ENCODE measurements at places on chromosomes 1 and 21.

- DNase-seq = no peak
Observed at GRCh38 chr1:200894712-200895442, at the start of gene INAVA. Gene INAVA (plus strand): TSS chr1:200894900. CDS start chr1:200898401, 3,501 bp downstream.

GRCh38 chr1:115976062-115976920 is at the start of gene SLC22A15:
Gene SLC22A15 (plus strand): TSS chr1:115976513. CDS start chr1:115976628, 115 bp downstream.
- no peak for DNase-seq

- DNase-seq = no peak
Observed at GRCh38 chr1:11281518-11282331, 8.7 kb downstream of the UBIAD1 start.

DNA sequence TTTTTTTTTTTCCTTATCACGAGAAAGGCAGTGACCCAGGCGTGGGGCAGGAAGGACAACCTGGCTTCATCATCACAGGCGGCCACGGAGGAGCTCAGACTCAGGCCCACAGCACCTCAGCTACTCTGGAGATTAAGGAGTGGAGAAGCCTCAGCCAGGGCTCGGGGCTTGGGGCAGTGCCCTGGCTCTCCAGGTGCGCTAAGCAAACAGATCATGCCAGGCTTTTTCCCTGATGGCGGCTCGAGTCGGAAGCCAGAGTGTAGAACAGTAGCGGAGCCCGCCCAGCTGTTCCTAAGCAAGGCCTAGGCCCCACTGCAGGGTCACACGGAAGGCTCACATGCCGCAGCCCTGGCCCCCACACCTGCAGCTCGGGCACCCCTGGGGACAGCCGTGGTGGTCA is 70.7 kb downstream of the AGPAT3 start:
- no peak for DNase-seq

- DNase-seq = no peak
Observed at GRCh38 chr21:26179501-26179900, 8.9 kb upstream of the APP start.

DNA sequence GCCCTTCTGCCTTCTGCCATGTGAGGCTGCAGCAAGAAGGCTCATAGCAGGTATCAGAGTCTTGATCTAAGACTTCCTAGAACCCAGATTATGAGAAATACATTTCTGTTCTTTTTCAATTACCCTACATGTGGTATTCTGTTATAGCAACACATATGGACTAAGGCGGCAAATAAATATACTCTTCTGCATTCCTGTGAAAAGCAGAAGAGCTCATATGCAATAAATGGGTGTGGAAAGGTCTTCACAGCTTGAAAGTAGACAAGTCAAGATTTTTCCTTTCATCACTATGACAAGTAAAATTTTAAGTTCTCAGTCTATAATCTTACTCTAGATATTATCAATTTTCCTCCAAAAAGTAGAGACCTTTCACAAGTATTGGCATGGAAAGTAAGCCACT is 36.6 kb downstream of the TNFSF18 start:
- DNase-seq = no peak

GRCh38 chr1:214124281-214124805 is 136.6 kb downstream of the PROX1 start:
- no peak for DNase-seq

- DNase-seq = no peak
Observed at GRCh38 chr1:10781137-10781536, 15.3 kb downstream of the CASZ1 start.

- no peak for DNase-seq
Observed at GRCh38 chr1:173302890-173303829, 96.0 kb upstream of the TNFSF4 start.

GRCh38 chr1:224431726-224432125 is 2.9 kb downstream of the WDR26 start:
- no peak for DNase-seq
